ENCODE measurements at places on chromosomes 7 and 10.
A peak's percentile ranks its signal among the peaks of the same experiment; 100 is the strongest.

DNA sequence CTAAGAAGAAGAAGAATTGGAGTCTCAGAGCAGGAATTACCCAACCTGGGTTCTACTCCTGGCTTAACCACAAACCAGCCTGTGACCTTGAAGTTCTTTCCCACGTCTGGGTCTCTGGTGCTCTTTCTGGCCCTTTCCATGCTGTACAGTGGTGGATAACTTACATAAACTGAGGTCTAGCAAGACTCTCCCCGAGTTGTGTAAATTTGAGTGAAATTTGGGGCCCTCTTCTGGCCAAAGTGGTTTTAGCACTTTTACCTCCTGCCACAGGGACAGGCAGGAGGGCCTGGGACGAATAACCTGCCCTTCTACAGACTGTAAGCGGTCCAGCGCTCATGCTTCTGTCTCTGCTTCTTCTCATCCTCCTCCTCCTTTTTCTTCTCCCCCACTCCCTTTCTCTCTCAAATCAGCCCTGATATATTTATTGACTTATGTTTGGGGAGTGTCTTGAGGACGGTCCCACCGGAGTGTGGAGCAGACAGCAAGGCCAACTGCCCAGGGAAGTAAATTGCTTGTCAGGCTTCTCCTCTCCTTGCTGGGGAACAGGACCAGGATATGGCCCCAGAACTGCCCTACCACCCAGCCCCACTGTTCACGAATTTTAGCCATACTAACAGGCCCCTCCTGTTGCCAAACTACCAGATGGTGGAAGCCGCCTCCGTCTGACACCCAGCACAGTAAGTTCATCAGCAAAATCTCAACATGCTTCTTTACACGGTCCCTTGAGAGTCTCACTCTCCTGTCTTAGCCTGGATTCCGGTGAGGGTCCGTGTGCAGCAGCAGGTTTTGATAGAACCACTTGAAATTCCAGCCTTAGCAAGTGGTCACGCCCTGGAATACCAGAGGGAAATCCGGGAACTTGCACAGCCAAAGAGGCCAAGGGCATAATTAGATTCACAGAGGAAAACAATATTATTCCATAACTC lies 4.0 kb upstream of the SH3PXD2A start:
- DNase-seq = peak; percentile 71

- DNase-seq = no peak
Observed at GRCh38 chr7:4731803-4732202, 43.6 kb upstream of the AP5Z1 start.

GRCh38 chr10:59847326-59847725 lies 59.0 kb downstream of the CCDC6 start:
- no peak for DNase-seq

- no peak for DNase-seq
Observed at GRCh38 chr10:28459453-28460144, 73.3 kb upstream of the WAC start.

GRCh38 chr10:35959252-35959651 lies 317.2 kb upstream of the FZD8 start:
- DNase-seq = no peak

DNA sequence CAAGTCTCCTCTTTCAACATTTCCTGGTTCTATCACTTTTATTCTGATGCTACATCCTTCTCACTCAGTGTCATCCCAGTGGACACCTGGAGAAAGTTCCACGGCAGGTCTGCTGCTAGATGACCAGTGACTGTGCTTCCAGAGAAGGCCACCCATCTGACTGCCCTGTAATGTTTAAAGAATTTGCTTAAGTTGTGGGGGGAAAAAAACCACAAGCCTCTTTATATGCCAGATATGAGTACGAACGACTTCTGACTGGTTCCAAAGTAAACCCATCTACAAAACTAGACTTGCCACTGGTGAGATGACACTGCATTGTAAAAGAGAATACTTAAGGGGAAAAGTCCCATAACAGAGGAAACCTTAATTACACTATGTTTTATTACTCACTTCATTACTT lies 69.6 kb upstream of the VWC2 start:
- no peak for DNase-seq

All from AG08395 (cell line).